Astrocyte of the spinal cord (primary cell): ENCODE measurements at places on chromosomes 11 and 22.

DNA sequence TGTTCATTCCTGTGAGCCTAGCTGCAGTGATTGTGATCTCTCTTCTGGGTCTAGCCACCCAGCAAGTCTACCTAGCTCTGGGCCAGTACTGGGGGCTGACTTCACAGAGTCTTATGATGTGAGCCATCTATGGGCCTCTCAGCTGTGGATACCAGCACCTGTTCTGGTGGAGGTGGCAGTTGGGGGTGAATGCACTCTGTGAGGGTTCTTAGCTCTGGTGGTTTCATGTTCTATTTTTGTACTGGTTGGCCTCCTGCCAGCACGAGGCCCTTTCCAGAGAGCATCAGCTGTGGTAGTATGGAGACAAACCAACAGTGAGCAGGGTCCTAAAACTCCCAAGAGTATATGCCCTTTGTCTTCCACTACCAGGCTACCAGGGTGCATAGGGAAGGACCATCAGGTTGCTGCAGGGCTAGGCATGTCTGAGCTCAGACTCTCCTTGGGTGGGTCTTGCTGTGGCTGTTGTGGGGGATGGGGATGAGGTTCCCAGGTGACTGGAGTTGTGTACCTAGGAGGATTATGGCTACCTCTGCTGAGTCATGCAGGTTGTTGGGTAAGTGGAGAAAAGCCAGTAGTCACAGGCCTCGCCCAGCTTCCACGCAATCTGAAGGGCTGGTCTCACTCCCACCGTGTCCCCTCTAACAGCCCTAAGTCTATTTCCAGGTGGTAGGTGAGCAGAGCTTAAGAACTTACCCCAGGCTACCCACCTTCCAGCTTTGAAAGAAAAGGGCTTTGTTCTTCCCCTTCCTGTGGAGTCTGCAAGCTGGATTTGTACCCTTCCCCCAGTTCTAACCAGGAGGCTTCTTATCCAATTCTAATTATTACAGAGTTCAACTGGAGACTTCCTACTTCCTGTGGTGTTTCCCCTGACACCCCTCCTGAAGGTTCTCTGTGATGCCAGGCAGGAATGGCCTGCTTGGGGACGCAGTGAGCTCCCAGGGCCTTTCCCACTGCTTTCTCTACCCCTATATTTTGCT, 250.7 kb downstream of the LUZP2 start:
- no peak for DNase-seq

GRCh38 chr11:120215634-120216033, 4.8 kb downstream of the OAF start:
- peak; percentile 43 for DNase-seq

DNA sequence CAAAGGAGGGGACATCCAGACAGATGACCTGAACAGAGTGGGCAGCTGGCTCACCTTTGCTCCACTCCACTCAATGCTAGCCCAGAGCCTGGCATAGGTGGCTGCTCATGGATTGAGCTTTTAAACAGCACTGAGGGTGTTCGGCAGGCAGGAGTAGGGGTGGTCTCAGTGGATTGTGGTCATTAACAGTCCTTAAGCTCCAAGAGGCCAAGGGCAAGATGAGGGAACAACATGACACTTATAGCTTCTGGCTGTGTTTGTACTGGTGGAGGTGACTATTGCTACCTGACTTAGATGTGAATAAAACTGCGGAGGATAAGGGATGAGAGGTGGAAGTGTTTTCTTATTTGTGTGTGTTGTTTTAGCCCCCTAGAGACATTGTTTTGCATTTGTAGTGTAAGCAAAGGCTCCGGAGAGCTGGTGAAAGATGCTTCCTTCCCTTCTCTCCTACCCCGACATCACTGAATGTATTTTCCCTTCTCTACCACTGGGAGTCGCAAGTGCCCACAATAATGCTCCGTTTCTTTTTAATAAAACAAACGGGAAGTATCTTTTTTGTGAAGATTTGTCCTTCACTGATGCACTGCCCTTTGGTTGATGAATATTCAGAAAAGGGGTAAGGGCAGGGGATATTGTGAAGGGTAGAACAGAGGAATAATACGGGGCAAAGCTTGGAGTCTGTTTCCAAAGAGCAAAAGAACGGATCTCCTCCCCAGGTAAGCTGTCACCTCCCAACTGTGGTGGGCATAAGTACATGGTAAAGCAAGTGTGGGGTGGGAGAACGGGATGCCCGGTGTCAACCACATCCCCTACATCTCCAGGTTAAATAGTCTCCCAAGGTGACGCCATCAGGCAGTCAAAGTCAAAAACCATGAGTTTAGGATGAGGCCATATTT, 27.5 kb upstream of the MTNR1B start:
- peak; percentile 45 for DNase-seq

GRCh38 chr22:28331695-28332094, 347.9 kb downstream of the TTC28 start:
- DNase-seq: no peak

DNA sequence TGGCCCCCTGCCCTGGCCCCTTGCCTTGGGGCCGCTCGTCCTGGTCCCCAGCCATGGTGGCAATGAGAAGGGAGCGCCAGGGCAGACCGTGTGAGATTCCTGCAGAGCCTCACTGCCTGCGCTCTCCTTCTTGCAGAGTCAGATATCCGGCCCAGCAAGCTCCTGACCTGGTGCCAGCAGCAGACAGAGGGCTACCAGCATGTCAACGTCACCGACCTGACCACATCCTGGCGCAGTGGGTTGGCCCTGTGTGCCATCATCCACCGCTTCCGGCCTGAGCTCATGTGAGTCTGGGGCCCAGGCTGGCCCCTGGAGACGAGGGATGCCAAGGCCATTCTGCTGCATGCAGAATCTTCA, 114.1 kb downstream of the MICAL2 start:
- DNase-seq: peak; percentile 98

DNA sequence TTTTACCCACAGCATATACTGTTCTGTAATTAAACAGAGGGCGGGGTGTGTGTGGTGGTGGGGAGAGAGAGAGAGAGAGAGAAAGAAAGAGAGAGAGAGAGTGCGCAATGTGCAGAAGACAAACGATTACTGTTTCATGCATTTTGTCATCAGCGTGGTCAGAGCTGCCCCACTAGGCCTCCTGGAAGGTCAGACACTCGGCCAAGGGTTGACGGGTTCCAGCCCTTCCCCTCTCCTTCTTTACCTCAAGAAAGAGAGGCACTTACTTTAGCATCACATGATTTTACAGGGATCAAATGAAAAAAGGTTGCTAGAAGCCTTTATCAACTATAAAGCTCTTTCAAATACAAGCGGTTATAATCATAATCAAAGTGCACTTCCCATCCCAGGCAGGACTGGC, 269.2 kb upstream of the SORL1-AS1 start:
- DNase-seq: no peak

GRCh38 chr11:35347921-35348331, 71.4 kb downstream of the SLC1A2 start:
- DNase-seq: peak; percentile 75

GRCh38 chr11:134643115-134644012, 231.3 kb upstream of the B3GAT1 start:
- DNase-seq: no peak

- DNase-seq: no peak
These were observed 18.6 kb downstream of the FXYD6 start for GRCh38 chr11:117857734-117858414.

GRCh38 chr11:126114486-126115126, 51.9 kb upstream of the CDON start:
- no peak for DNase-seq

DNA sequence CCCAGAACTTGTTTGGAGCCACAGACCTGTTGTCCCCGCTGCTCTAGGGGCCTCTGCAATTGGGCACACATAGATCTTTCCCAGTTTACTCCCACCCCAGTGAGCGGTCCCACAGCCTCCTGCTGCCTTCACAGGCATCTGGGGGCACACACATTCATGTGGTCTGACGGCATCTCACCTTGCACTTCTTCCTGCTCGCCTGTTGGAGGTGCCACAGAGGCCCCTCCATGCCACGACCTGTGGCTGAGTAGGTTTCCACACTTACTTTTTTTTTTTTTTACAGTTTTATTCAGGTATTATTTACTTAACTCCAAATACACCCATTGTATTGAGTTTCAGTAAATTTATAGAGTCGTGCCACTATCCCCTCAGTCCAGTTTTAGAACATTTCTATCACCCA, 68.9 kb upstream of the SEPTIN5 start:
- DNase-seq: no peak

GRCh38 chr11:44623731-44624491, 58.4 kb downstream of the CD82 start:
- no peak for DNase-seq

DNA sequence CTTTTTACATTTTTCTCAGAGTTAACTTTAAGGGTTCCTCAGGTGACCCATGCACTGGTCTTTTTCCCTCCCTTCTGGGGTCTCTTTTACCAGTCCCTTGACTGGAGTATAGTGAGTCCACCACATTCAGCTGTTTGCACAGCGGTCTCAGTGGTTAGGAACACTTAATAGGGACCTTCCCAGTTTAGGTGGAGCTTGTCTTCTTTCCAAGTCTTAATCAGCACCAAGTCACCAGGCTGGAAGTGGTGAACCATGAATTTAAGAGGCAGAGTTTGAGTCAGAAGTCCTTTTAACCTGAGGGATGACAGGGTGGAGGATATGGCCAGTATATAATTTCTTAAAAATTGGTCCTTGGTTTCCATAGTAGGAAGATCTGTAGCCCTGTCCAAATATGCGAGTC, 349.7 kb upstream of the MPPED2 start:
- DNase-seq: no peak

DNA sequence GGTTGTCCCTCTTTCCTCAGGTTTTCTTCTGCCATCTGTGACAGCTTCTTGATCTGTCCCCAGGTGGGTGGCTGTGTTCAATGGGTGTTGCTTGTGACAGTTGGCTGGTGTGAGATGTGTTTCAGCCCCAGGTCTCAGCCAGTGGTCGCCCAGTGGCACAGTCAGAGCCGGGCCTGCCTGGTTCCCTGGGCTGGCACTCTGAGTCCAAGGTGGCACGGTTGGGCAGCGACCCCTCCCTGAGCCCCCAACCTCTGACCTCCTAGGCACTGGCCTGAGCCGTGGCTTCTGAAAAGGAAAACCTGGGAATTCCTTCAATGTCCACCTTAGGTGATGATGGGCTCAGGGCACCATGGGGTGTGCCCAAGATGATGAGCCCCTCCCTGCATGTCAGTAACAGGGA, 14.0 kb upstream of the PRODH start:
- DNase-seq: no peak

DNA sequence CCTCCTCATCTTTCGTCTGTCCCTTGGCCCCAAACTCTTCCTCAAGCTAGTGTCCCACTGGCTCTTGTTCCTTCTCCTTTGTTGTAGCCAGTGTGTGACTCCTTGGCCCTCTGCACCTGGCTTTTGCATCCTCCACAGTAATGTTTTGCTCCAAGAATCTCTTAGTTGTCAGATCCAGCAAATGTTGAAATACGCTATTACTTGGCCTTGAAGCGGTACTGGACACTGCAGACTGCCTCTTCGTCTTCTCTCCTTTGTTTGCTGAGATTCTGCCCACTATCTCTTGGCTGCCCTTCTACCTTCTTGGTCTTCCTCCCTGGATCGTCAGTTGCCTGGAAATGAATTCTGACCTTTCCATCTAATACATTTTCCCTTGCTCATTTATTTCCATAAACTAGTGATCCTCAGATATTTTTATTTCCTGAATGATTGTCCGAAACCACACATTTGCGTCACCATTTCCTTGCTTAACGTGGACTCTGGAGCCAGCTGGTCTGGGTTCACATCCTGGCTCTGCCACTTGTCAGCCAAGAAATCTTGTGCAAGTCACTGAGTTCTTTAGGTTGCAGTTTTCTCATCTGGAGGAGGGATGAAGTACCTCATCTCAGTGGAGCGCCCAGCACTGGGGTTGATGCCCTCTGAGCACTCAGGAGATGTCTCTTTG, 113.6 kb downstream of the LDLRAD3 start:
- DNase-seq: peak; percentile 34

DNA sequence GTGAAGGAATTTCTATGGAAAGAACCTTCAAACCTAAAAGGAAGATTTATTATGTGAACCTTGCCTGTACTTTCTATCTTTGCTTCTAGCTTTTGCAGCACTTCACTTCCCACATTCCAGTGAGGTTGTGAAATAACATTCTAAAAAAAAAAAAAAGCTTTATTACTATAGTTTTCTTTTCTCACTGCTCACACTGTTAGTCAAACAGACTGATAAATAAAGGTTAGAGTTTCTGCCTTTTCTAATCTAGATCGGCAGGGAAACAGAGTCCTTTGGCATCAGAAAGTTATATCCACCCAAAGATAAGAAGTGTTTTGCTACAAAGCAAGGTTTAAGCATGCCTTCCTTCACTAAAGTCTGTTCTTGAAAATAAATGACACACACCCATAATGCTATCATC, 2.8 kb downstream of the AAMDC start:
- DNase-seq: peak; percentile 19

DNA sequence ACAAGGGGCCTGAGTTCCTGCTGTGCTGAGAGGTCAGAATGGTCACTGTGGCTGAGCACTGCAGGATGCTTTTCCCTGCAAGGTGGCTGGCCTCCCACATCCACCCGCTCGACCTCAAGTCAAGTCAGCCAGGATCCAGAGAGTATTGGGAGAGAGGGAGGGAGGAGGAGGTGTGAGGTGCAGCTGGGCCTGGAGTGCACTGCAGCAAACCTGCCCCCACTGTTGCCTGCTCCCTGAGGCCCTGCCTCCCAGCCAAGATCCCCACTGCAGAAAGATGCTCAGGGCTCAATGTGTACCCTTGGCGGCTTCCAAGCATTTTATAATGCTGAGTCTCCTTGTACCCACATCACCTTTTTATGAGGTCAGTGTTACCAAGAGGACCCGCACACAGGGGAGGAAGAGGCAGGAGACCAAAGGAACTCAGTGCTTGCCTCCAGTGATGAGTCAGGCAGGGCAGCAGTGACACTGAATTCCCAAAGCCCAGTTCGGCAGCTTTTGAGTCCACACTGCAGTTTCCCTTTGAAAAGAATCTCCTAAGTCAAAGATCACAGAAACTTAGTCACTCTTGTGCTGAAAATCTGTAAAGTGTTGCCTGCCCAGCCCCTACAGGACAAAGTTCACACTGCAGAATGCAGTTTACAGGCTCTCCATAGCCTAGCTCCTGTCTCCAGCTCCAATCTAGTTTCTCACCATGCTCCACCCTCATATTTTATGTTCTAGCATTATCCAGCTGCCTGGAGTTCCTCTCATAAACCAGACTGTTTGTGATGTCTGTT, 3.1 kb downstream of the ENDOD1 start:
- DNase-seq: peak; percentile 67

- no peak for DNase-seq
These were observed 174.2 kb upstream of the DDI1 start for GRCh38 chr11:103862094-103862801.
